ENCODE measurements at places on chromosomes 5 and 9.
A peak's percentile ranks its signal among the peaks of the same experiment; 100 is the strongest.

GRCh38 chr9:109317979-109318741, 2.7 kb downstream of the EPB41L4B start:
- DNase-seq, result no peak

DNA sequence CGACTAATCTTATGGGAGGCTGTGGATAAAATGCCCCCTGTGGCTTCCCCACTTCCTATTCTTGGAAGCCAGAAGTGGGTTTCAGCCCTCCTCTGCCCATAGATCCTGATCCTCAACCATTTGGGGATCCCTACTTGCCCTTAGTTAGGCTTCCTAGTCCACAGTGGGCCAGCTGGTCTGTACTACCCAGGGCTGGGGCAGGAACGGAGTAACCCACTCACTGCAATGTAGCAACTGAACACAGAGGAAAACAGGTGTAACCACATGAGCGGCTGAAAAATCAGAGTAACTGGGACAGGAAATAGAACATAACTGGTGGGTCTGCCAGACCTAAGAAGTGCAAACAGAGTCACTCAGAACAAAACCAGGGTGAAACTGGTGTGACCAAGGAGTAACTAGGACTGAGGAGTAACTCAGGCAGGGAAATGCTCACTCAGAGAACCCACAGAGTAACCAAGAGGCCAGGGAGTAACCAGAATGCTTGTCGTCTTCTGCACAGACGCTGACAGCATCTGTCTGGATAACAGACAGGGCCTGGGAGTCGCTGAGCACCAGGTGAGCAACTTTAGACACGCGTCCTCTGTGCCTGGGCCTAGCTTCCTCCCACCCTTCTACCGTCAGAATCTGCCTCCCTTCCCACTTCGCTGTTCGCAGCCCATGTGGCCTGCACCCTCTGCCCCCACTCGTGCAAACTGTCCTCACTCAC, 1.0 kb downstream of the AQP3 start:
- DNase-seq, result no peak

- DNase-seq, result no peak
Measured at GRCh38 chr9:75885652-75886051, 4.8 kb upstream of the PCSK5 start.

DNA sequence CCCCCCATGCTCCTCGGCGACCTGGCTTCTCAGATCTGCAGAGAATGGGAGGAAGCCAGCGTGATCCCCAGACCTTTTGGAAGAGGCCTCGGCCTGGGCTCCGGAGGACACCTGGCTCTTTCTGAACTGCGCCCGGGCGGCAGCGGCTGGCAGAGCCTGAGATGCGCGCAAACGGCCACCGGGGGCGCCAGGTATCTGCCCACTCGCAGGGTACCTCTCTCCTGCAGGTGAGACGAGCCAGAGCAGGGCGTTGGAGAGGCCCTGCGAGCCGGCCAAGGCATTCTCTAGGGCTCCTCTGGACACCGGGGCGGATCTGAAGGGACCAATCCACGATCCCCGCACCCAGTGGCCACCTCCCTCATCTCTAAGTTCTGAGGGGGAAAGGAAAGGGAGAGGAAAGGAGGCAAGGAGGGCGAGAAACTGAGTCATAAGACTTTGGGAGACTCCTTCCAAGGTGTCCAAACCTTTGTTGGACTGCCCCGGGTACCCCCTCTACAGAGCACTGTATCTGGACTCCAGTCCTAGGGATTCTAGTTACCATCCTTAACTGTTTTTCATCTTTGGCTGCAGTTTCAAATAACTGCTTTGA, 55.0 kb upstream of the SLC46A2 start:
- DNase-seq, result no peak

- no peak for DNase-seq
Measured at GRCh38 chr9:127215268-127216209, 49.0 kb upstream of the GARNL3 start.

- DNase-seq, result no peak
Measured at GRCh38 chr5:138460032-138460693, 5.1 kb upstream of the EGR1 start.

DNA sequence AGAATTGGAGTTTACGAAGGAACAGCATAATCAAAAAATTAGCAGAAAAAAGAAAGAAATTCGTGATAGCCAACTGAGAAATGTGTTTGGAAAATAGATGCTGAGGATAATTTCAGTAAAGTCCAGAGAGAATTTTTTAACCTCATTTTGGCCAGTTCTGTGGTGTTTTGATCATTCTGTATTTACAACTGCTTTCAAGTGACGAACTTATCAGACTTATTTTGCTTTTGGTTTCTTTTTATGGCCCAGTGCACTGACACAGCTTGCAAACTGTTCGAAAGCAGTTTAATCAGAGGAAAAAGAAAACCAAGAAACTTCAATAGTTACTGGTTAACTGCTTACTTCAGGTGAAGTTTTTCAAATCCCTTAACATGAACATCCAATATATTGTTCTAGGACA, 1.9 kb downstream of the SDHA start:
- DNase-seq, result no peak

- DNase-seq, result peak; percentile 39
Measured at GRCh38 chr5:107669096-107670031, 1.4 kb downstream of the EFNA5 start.

GRCh38 chr5:109838157-109838556, 148.4 kb downstream of the MAN2A1 start:
- DNase-seq, result no peak

GRCh38 chr5:66867618-66868322, 271.6 kb downstream of the MAST4 start:
- DNase-seq, result no peak

DNA sequence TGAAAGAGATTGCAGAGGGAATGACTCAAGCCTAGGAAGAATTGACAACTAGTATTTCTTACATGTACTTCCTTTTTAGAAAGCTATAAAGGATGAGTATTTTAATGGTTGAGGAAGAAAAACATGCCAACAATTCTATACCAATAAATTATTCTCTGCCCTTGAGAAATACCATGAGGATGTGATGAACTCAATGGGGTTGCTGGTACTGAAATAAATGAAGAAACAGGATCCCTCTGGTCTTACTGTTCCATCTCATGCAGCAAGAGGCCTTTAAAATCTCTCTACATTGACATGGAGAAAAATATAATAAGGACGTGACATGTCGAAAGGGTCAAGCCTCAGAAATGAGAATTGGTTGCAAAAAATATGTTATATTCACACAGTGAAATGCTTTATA, 477.3 kb downstream of the GABRG2 start:
- no peak for DNase-seq

DNA sequence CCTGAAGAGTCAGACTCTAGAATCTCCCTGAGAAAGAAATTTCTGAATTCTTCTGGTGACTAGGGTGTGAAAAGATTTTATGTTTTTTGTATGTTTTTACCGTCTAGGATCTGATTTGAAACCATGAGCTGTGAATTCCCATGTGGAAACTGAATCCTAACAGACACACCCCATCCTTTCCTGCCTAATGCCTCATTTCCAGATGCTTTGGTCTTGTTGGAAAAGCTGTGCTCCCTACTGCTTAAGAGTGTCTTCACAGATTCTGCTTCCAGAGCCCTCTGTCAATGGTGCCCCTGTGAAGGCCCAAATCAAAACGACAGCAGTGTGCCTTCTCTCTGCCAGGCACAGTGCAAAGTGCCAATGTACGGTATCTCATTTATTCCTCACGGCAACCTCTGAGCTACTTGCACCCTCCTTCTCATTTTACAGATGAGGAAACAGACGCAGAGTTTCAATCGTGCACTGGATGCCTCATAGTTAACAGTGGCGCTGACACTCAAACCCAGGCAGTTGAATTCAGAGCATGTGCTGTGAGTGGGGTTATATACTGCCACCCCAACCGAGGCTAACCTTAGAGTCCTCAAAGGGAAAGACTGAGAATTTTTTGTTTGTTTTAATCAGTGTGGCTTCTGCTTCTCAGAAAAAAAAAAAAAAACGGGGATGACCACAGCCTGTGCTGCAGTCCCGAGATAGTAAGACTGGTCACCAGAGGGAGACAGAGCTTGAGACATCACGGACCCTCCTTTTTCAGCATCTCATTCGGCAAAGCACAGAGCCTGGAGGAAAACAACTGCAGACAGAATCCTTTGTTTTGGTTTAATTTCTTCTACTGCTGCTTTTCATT, 188.4 kb downstream of the SNCAIP start:
- DNase-seq, result peak; percentile 12

- DNase-seq, result no peak
Measured at GRCh38 chr5:51159606-51160005, 223.6 kb upstream of the ISL1 start.

DNA sequence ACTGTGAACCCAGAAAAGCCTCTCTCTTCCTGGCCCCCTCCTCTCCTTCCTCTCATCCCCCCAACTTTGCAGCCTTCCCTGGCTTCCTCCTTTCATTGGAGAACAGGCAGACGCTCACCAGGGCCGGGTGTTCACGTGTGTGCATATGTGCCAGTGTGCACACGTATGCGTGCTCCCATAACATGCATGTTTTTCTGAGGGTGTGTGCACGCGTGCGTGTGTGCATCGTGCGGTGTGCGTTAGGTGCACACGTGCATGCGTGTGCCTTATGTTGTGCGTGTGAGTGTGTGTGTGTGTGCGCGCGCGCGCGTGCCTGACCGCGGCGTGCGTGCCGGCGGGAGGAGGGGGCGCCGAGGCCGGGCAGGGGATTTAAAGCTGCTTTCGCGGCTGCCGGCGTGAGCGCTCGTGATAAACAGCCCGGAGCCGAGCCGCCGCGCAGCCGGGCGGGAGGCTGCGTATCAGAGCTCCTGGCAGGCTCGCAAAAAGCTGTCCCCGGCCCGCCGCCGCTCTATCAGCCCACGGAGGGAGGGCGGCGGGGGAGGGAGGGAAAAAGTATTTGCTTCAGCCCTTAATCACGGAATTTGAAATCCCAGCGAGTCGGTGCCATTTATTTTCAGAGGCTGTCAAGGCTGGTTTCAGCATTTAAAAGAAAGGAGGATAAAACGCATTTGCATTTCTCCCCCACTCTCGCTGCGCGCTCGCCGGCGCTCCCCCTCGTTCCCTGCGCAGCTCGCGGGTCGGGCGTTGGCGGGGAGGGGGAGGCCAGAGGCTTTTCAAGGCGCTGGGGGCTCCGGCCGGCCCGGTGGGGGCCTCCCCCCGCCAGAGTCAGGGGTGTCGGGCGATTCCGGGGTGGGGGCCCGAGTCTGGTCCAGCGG, 183.9 kb downstream of the C9orf50 start:
- DNase-seq, result no peak

DNA sequence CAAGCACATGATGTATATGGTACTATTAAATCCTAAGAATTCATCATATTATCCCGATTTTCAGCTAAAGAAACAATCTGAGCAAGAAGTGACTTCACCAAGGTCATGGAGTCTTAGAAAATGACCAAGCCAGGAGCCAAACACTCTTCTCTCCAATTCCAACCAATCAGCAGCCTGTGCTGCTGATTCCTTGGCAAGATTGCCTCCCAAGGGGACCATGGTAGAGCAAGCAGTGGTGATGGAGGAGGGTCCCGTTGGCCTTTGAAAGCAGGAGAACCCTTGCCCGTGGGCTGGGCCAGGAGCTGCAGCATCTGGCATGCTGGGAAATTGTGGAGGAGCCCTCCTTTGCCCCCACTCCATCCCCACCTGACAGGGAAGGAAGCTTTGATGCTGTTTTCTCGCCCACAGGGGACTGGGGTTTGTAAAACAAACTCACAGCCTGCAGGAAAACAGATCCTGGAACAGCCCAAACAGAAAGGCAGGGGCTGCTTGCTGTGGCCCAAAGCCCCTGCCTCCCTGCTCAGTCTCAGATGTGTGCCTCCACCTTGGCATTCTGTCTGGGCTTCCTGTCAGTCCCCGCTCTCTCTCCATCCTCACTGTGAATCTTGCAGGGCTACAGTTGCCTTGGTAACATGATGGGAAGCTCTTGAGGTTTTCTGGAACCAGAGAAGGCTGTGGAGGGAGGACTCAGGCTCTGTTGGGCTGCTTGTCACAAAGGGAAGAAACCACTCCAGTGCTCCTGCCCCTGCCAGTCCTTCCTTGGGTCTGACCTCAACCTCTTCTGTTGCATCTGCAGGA, 70.8 kb upstream of the HSPA9 start:
- no peak for DNase-seq

GRCh38 chr5:53191548-53192165, 82.1 kb upstream of the MOCS2 start:
- no peak for DNase-seq

- DNase-seq, result no peak
Measured at GRCh38 chr9:131813116-131813515, 73.2 kb upstream of the RAPGEF1 start.

GRCh38 chr9:120394058-120394669, 185.8 kb downstream of the CDK5RAP2 start:
- DNase-seq, result no peak

DNA sequence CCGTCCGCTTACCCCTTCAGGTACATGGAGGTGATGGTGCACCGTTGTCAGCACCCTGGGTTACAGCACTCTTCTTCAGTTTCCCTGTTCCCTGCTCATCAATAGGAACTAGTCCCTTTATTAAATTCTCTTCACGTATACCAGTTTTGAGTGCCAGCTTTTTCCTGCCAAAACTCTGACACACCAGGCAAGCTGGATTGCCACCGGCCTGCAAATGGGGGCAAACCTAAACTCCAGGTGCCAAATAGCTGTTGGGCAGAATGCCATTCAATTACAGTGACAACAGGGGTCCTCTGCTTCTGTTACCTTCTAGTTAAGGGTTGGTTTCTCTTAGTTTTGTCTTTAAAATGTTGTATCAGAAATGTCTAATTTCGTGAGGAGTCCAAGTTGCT, 400.4 kb downstream of the OSTF1 start:
- DNase-seq, result no peak

DNA sequence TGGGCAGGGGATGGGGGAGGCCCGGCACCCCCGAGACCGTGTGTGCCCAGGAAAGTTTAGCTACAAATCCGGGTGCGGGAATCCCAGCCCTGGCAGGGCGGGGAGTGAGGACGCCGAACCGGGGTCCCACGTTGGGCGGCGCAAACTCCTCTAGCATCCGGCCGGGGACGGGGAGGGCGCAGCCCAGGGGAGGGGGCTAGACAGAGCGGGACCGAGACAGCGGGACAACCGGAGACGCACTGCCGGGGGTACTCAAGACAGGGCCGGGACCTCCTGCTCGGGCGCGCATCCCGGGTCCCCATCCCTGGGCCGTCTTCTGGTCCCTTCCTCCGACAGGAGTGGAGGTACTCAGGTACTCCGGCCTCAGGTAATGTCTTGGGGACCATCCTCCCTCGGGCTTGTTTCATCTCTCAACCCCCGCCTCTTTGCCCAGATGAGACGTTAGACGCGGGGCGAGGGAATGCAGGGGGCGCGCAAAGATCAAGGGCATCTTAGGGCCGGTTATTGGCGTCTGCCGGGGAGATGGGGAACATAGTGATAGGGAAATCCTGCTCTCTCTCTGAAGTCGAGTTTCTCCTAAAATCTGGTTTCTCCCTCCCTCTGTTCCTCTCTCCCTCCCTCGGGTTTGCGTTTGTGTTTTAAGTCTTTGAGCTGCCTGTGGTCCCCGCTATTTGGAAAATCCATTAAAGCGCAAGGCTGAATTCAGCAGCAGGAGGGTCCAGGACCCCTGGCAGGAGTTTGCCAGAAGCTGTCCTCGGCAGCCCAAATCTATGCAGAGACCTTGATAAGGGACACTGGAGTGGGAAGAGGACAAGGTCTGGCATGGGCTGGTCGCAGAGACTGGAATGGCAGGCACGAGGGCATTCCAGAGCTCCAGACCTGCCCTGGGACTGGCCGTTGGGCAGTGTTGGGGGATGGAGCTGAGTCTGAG, 815 bp downstream of the PDZD2 start:
- DNase-seq, result no peak

GRCh38 chr5:66769839-66770617, 173.8 kb downstream of the MAST4 start:
- no peak for DNase-seq
